Type B pancreatic cell (in vitro differentiated cells): ENCODE measurements at places on chromosomes 13 and 19. TPM values are rescaled to one million over a fixed set of nuclear protein-coding genes. Genes with fewer than 3 reads are reported as not detected.

The ZNF490 gene
- 11.2 and 11.4 TPM in 2 replicates for total RNA-seq

The PPM1N gene
- total RNA-seq, result 0.48 TPM in 1 of 2 replicates, not detected in the other

The TTC9B gene
- total RNA-seq, result 0.39 and 0.48 TPM in 2 replicates

The SLC44A2 gene
- 148 and 227 TPM in 2 replicates for total RNA-seq

The TEX26 gene
- not detected in 2 replicates for total RNA-seq

The ANKLE1 gene
- total RNA-seq, result 1.3 and 5.9 TPM in 2 replicates

The OR7D2 gene
- 0.57 and 1.3 TPM in 2 replicates for total RNA-seq

The FUT1 gene
- total RNA-seq, result 11.2 and 15.0 TPM in 2 replicates

The TNFRSF19 gene
- total RNA-seq, result 60.6 and 64.4 TPM in 2 replicates

GRCh38 chr13:75334634-75335447 is 147.1 kb downstream of the TBC1D4 start:
- H3K27ac ChIP-seq, result no peak overlapping the region
- H3K4me3 ChIP-seq, result no peak overlapping the region
- H3K27me3 ChIP-seq, result no peaks in the 10 kb centered on the region
- H3K4me1 ChIP-seq, result no peaks in the 10 kb centered on the region
- DNase-seq, result no peak

- DNase-seq, result no peak
- H3K27me3 ChIP-seq, result no peaks in the 10 kb centered on the region
- peak overlapping the region; percentile 75 for H3K27ac ChIP-seq
- no peak overlapping the region for H3K4me3 ChIP-seq
- H3K4me1 ChIP-seq, result peaks cover 4% of the 10 kb centered on the region
- H3K36me3 ChIP-seq, result no peaks in the 10 kb centered on the region
Measured at GRCh38 chr13:89401264-89401675, 1730.1 kb downstream of the SLITRK5 start.

GRCh38 chr13:70162141-70162540 is 53.9 kb upstream of the KLHL1 start:
- H3K36me3 ChIP-seq, result no peaks in the 10 kb centered on the region

- H3K27ac ChIP-seq, result no peak overlapping the region
- no peak overlapping the region for H3K4me3 ChIP-seq
- H3K4me1 ChIP-seq, result no peaks in the 10 kb centered on the region
- no peaks in the 10 kb centered on the region for H3K27me3 ChIP-seq
- H3K36me3 ChIP-seq, result no peaks in the 10 kb centered on the region
- no peak for DNase-seq
Measured at GRCh38 chr13:80251403-80251802, 89.5 kb downstream of the SPRY2 start.

DNA sequence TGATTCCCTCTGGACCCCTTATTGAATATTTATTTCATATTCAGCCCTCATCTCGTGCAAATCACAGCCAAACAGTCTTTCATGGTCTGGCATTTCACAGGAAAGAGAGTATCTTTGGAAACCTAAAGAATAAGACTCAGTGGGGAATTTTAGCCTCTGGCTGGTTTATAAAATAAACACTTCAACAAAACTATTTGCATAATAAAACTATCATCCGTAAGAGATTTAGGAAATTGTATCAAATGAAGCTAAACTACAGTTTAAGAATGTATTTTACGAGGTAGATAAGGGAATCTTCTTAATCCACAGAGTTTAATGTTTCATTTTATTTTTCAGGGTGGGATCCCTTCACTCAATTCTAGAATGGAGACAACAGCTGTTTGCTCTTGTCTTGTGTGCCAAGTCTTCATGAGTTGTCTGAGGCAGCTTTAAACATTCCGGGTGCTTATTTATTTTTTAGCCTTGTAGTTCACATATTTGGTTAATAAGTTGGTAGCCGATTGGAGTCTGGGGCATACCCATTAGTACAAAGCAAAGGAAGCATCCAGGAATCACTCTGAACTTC is 634.4 kb upstream of the KLF12 start:
- no peak for DNase-seq
- H3K27me3 ChIP-seq, result no peaks in the 10 kb centered on the region
- no peaks in the 10 kb centered on the region for H3K36me3 ChIP-seq
- H3K4me1 ChIP-seq, result no peaks in the 10 kb centered on the region
- no peak overlapping the region for H3K4me3 ChIP-seq

DNA sequence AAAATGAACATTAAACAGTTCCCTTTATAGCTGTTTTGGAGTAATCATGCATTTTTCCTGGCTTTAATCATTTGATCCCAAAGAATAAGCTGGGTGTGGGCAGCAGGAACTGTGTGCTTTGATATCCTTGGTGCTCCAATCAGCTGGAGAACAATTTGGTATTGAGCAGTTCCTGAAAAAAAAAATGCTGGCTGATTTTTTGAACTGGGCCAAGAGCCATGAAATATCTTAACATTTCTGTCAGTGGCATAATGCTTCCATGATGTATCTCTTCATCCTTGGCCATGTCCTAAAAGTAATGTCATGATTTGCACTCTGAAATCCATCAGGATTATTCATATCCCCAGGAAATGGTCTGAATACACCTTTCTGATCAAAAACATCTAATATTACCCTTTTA is 134.7 kb downstream of the LHFPL6 start:
- DNase-seq, result no peak
- no peaks in the 10 kb centered on the region for H3K27me3 ChIP-seq
- H3K4me3 ChIP-seq, result no peak overlapping the region
- no peaks in the 10 kb centered on the region for H3K4me1 ChIP-seq
- no peak overlapping the region for H3K27ac ChIP-seq
- no peaks in the 10 kb centered on the region for H3K36me3 ChIP-seq

GRCh38 chr13:47289567-47289966 is 392.7 kb upstream of the HTR2A start:
- no peaks in the 10 kb centered on the region for H3K36me3 ChIP-seq
- H3K4me3 ChIP-seq, result no peak overlapping the region
- DNase-seq, result no peak
- H3K27ac ChIP-seq, result peak overlapping the region; percentile 40
- peaks cover 5% of the 10 kb centered on the region for H3K27me3 ChIP-seq

- H3K27ac ChIP-seq, result no peak overlapping the region
- no peak overlapping the region for H3K4me3 ChIP-seq
- DNase-seq, result no peak
- H3K4me1 ChIP-seq, result no peaks in the 10 kb centered on the region
Measured at GRCh38 chr13:88651531-88651930, 980.4 kb downstream of the SLITRK5 start.

DNA sequence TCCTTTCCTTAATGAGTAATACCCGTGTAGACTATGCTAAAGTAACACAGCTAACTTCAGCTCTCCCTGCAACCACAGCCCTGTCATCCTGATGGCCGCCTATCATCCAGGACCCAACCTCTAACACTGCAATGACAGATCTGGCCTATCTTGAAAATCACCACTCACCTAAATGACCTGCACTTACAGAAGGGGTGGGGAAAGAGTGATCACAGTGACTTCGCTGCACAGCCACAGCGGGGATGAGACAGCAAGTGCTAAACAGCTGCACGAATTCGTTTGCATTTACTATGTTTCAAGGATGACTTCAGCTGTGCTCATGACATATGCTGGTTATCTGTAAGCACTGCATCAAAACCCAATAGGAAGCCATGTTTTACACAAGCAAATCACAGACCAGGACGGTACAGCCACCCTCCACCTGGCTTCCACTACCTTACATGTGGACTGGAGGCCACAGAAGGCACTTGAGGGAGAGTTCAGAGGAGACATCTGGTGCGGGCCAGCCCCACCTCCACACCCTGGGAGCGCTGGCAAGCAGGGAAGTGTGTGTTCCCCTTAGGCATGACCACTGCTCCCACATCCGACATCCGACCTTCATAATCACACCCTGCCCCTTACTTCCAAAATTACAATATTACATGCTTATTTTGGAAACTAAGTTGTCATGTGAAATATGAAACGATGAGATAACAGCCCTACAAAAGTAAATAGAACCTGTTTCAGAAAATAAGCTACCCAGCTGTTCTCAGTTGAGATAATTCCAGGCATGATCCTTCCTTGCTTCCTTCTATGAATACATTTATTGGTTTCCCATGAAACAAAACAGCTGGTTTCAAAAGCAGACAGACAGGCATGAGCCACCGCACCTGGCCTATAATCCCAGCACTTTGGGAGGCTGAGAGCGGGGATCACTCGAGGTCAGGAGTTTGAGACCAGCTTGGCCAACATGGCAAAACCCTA is 95.7 kb downstream of the STK24 start:
- peaks cover 69% of the 10 kb centered on the region for H3K4me1 ChIP-seq
- no peak for DNase-seq
- peak overlapping the region; percentile 83 for H3K27ac ChIP-seq
- H3K4me3 ChIP-seq, result peak overlapping the region; percentile 65
- H3K36me3 ChIP-seq, result peaks cover 10% of the 10 kb centered on the region

GRCh38 chr19:52138278-52138982 is 1.3 kb downstream of the ZNF616 start:
- no peak for DNase-seq
- H3K4me3 ChIP-seq, result peak overlapping the region; percentile 99
- H3K27me3 ChIP-seq, result no peaks in the 10 kb centered on the region
- peak overlapping the region; percentile 98 for H3K27ac ChIP-seq
- peaks cover 48% of the 10 kb centered on the region for H3K36me3 ChIP-seq

DNA sequence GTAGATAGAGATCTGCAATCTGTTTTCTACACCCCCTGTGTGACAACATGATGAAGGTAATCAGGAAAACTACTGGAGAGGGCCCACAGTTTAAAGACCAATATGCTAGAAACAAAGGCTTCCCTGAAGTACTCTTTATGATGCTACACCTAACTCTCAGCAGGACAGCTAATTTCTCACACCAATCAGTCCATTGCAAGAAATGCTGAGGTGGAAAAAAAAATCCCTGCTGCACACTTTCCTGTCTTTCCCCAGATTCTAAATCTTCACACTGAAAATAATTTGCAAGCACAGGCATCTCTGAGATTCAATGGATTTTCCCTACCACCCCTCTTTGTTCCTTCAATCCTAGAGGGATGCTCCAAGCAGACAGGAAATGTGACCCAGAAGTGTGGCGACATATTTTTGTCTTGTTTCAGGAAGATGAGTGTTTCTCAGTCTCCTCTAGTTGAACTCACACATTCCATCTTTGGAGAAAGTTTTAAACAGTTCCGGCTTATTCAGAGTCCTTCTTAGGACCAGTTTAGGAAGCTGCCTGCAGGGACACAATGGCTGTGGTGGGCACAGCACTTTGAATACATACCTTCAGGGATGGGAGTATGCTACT is 671.6 kb downstream of the DIAPH3 start:
- H3K27me3 ChIP-seq, result peaks cover 4% of the 10 kb centered on the region
- no peak overlapping the region for H3K4me3 ChIP-seq
- DNase-seq, result no peak

DNA sequence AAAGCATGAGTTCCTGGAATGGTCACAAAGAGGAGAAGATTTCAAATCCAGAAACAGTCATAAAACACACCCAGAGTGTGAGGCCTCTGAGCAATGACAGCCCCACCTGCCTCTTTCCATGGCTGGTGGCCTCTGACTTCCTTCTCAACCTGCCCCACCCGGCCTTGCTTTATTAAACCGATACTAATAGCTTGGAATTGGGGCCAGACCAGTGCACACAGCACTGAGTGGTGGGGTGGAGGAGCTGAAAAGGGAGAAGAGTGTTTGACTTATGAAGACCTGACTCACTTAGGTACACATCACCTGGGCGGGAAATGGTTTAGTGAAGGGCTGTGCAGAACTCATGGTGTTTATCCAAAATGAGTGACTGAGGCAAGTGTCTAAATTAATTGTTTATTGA is 20.7 kb upstream of the CEACAM6 start:
- H3K27me3 ChIP-seq, result no peaks in the 10 kb centered on the region
- no peaks in the 10 kb centered on the region for H3K4me1 ChIP-seq
- no peak overlapping the region for H3K4me3 ChIP-seq
- H3K36me3 ChIP-seq, result no peaks in the 10 kb centered on the region
- DNase-seq, result no peak

DNA sequence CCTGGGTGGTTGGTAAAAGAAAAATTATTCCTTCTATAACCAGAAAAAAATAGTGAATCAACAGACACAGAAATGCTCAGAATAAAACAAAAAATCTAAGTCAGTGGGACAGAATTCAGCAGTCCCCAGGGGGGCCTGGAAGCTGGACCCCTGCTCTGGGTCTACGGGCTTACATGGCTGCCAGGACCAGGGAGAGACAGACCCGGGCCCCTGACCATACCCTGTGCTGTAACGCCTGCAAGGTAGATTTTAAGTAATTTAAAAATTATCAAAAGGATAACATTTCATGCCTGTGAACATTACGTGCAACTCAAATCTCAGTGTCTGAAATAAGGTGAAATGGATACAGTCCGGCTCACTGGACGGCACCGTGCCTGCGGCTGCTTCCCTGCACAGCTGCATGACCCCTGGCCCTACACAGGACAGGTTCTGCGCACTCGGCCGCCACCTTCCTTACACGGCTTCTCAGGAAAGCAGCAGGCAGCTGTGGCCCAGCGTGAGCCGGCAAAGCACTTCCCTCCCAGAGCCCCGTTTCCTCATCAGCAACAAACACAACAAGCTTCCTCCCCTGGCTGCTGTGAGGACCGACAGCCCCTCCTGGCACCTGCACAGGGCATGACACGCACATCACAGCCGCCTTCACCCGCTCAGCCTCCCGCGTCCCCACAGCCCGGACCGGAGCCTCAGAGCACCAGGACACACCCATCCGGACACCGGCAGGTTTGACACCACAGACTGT is 22.2 kb downstream of the RASA3 start:
- H3K36me3 ChIP-seq, result no peaks in the 10 kb centered on the region
- no peak for DNase-seq
- H3K4me1 ChIP-seq, result peaks cover 44% of the 10 kb centered on the region
- peaks cover 6% of the 10 kb centered on the region for H3K27me3 ChIP-seq
- H3K27ac ChIP-seq, result peak overlapping the region; percentile 64

DNA sequence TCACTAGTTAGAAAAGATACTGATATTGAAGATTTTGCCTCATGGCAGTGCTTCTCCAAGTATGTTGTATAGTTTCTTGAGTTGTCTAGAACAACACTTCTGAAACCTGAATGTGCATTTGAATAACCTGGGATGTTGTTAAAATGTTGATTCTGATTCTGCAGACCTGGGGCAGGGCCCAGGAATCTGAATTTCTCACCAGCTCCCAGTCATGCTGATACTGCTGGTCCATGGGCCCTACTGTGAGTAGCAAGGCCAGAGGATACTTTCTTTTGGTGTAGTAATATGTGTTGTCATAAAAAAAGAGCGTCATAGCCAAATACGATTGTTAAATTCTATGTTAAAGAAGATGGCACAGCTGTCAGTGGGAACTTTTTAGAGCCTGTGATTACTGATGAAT is 41.6 kb upstream of the C1QTNF9 start:
- no peaks in the 10 kb centered on the region for H3K36me3 ChIP-seq
- no peaks in the 10 kb centered on the region for H3K27me3 ChIP-seq
- no peak overlapping the region for H3K27ac ChIP-seq
- no peak overlapping the region for H3K4me3 ChIP-seq
- peaks cover 17% of the 10 kb centered on the region for H3K4me1 ChIP-seq
